Peyer's patch (tissue), 4 donors: ENCODE measurements at places on chromosomes 4 and X.

DNA sequence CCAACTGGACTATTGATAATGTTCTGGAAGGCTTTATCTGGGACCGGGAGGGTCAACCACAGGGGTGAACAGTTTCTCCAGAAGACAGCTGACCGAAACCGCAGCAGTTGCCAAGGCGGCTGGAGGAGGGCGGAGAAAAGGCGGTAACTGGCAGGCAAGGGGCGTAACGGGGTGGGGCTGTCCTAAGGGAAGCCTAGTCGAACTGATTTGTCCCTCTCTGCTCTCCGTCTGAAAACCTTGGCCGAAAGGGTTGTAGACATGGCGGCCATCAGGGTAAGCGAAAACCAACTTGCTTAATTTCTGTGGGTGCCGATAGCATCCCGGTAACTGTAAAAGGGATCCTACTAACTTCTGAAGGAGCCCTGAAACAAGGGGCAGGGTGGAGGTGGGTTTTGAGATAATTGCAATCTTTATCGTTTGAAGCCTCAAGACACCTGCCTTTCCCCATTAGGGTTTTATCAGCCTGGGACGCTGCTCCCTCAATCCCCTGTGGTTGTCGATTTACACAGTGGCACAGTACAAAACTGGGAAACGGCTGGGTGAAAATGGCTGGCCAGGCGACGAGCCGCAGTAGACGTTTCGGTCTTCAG, at the start of gene APOOL:
APOOL (plus strand) TSS at position 223 of the 590 bp plus-strand sequence; CDS start at position 259, 36 bp downstream.
- H3K27me3 ChIP-seq: no peaks in the 10 kb centered on the region
- no peaks in the 10 kb centered on the region for H3K4me1 ChIP-seq
- H3K36me3 ChIP-seq: no peaks in the 10 kb centered on the region
- peak within 1 kb of the TSS; percentile 49 for H3K4me3 ChIP-seq
- peak; percentile 93 for DNase-seq

DNA sequence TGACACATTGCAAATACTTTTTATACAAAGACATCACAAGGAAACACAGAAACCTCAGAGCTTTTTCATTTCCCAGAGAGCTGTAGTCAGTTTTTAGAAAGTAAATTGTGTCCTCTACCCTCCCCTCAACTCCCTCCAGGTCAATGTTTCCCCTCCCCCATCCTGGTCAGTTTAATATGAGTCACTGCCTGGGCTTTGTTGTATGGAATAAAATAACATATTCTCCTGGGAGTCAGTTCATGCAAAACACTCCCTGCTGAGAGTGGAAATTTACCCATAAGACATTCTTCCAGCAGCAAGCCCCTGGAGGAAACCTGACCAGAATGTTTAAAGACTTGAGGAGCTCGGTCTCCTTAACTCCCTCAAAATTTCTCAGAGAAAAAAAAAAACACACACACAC, 270.1 kb upstream of the LDB2 start:
- no peaks in the 10 kb centered on the region for H3K4me1 ChIP-seq
- no peak overlapping the region for H3K27ac ChIP-seq
- no peak overlapping the region for H3K4me3 ChIP-seq
- DNase-seq: no peak

DNA sequence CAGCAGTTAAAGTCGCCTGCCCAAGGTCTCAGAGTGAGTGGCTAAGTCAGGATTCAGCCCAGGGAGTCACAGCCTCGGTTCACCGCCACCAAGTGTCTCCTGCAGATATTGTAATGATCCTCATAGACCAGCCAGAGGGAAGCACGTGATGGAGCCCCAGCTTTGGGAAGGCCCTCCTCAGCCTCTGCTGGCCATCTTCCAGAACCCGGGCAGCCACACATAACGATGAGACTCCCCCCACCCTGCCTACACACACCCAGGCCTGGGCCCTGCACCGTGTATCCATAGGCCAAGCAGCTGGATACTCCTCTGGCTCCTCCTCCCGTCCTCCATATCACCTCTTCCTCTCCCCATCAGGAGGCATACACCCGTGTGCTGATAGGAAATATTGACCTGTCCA, 19.6 kb upstream of the SASH3 start:
- no peaks in the 10 kb centered on the region for H3K4me1 ChIP-seq
- H3K27me3 ChIP-seq: no peaks in the 10 kb centered on the region
- H3K36me3 ChIP-seq: no peaks in the 10 kb centered on the region
- no peak overlapping the region for H3K4me3 ChIP-seq
- DNase-seq: no peak

DNA sequence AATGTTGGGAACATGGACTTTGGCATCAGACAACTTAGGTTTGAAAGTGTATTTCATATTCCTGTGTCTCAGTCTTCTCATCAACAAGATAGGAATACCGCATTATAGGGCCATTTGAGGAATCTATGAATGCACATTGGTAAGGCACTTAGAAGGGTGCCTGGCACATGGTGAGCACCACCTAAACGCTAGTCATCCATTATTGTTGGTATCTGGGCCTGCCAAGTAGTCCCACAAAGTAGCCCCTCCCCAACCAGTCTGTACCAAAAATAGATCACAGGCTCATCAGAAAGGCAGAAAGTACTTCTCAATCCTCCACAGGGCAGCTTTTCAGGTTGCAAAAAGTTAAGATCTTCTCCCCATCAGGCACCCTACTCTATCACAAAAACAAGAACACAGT, 162.3 kb upstream of the KLF3 start:
- no peak overlapping the region for H3K4me3 ChIP-seq
- no peak for DNase-seq
- H3K27me3 ChIP-seq: no peaks in the 10 kb centered on the region
- no peaks in the 10 kb centered on the region for H3K4me1 ChIP-seq
- no peaks in the 10 kb centered on the region for H3K36me3 ChIP-seq

- DNase-seq: no peak
- no peaks in the 10 kb centered on the region for H3K27me3 ChIP-seq
- no peaks in the 10 kb centered on the region for H3K4me1 ChIP-seq
- H3K27ac ChIP-seq: no peak overlapping the region
These were observed 137.4 kb downstream of the PDLIM5 start for GRCh38 chr4:94588896-94589693.

DNA sequence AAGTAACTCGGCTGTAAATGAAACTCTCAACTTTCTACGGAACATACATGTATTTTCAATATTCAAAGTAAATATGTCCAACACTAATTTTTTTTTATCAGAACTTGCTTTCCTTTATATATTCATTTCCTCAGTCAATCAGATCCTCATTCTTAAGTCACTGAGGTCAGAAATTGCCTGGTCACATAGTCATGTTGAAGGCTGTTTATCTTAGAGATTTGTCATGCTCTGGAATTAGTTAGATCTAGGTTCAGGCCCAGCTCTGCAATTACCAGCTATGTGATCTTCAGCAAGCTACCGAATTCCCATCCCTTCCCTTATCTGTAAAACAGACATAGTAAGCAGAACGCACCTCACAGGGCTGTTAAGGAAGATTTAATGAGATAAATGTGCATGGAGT, 228.8 kb downstream of the SPCS3 start:
- H3K4me1 ChIP-seq: no peaks in the 10 kb centered on the region
- H3K36me3 ChIP-seq: no peaks in the 10 kb centered on the region
- no peak overlapping the region for H3K27ac ChIP-seq
- no peak for DNase-seq
- H3K27me3 ChIP-seq: no peaks in the 10 kb centered on the region

- H3K27ac ChIP-seq: no peak overlapping the region
- H3K4me1 ChIP-seq: no peaks in the 10 kb centered on the region
- no peak overlapping the region for H3K4me3 ChIP-seq
- DNase-seq: no peak
- H3K27me3 ChIP-seq: no peaks in the 10 kb centered on the region
These were observed 2.9 kb downstream of the PF4 start for GRCh38 chr4:73978886-73979285.

- no peaks in the 10 kb centered on the region for H3K4me1 ChIP-seq
- H3K4me3 ChIP-seq: no peak overlapping the region
- H3K27ac ChIP-seq: no peak overlapping the region
- H3K36me3 ChIP-seq: peaks cover 13% of the 10 kb centered on the region
- DNase-seq: no peak
These were observed 23.9 kb downstream of the FBXO8 start for GRCh38 chr4:174259580-174259979.

- H3K27me3 ChIP-seq: no peaks in the 10 kb centered on the region
- no peaks in the 10 kb centered on the region for H3K36me3 ChIP-seq
- DNase-seq: no peak
- H3K4me1 ChIP-seq: no peaks in the 10 kb centered on the region
These were observed 18.0 kb upstream of the CLCN4 start for GRCh38 chrX:10138726-10139125.
